Forelimb muscle (tissue), 1 donor: ENCODE measurements at places on chromosomes 13 and 19. TPM values are rescaled to one million over a fixed set of nuclear protein-coding genes. Genes with fewer than 3 reads are reported as not detected.

DNA sequence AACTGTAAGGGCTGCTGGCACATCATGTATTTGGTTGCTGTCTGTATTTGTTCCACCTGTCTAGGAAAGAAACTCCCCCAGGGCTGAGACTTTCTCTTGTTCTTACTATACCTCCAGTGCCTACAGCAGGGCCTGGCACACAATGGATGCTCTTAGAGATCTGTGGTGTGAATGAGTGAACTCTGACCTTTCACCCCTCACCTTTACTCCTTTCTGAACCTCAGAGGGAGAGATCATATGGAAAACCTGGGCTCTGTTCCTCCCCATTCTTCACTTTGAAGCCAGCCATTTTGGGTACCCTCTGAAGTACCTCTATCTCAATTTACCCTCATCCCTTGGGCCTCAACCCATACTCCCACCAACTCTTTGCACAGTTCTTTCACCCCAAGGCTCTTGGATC, 3.1 kb downstream of the DYRK1B start:
- DNase-seq = no peak

GRCh38 chr19:16326401-16327168, 2.0 kb downstream of the KLF2 start:
- DNase-seq = no peak

- no peak for DNase-seq
Measured at GRCh38 chr13:45243077-45243476, 42.2 kb upstream of the KCTD4 start.

Gene LILRB1
- polyA plus RNA-seq = 1.1 TPM

Gene FOXA3
- polyA plus RNA-seq = not detected
